ENCODE measurements at places on chromosomes 1 and 21.

DNA sequence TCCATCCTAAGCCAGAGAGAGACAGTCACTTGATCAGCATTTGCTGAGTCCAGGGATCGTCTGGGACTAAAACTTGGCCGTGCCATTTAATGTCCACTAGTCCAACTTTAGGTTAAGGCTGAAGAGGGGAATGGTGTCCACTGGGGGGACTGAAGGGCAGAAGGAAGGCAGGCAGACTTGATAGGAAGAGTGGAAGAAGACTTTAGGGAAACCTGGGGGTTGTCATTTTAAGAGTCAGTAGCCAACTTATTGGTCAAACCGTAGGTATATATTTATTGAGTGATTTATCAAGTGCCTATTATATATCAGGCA is 1.3 kb upstream of the LMOD1 start:
- no peak for DNase-seq

- DNase-seq = no peak
Observed at GRCh38 chr1:93680420-93681100, 1.1 kb downstream of the BCAR3 start.

DNA sequence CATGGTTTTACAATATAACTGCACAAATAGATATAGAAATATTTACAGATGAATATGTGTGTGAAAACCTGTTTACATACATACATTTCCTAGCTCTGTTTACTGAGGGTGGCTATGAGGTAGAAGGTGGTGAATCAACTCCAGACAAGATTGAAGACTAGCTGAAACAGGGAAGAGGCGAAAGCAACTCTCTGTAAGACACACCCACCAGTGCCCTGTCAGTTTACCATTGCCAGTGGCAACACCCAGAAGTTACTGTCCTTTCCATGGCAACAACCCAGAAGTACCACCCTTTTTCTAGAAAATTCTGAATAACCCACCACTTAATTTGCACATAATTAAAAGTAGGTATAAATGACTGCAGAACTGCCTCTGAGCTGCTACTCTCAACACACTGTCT is 16.7 kb downstream of the TMEM69 start:
- DNase-seq = no peak

- DNase-seq = no peak
Observed at GRCh38 chr1:201268604-201269151, 14.6 kb upstream of the PKP1 start.

DNA sequence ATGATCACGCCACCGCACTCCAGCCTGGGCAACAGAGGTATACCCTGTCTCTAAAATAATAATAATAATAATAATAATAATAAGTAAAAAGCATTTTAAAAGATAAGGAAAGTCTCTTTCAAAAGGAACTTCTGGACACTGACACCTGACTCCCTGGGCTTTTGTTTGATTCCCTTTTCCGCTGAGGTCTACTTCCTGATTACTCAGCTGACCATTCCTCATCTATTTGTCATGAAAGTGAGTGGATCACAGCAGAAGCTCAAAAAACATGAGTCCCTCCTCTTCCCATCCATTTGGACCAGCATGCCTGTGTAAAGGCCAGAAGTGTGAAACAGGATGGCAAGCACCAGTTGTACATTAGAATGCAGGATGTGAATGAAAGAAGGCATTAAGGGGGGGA is 61.1 kb upstream of the FBXO28 start:
- no peak for DNase-seq

DNA sequence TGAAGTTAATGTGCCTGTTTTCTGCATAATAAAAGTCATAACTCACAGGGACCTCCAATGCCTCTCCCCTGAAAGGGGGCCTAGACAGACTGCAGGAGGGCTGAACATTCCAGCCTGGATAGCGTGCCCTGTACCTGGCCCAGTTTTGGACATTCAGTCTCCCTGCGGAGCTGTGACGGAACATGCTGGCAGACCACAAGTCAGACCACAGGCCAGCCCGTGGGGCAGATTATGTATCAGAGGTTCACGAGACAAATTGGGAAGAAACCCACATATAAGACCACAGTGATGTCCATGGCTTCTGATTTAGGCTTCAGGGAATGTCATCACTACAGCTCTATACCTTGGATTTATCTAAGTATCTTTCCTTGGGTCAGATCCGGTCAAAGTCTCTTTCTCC is 151.5 kb upstream of the POU3F1 start:
- DNase-seq = no peak

- peak; percentile 53 for DNase-seq
Observed at GRCh38 chr1:51569284-51570062, 47.4 kb upstream of the OSBPL9 start.

GRCh38 chr1:215888159-215888558 is 321.1 kb downstream of the KCTD3 start:
- DNase-seq = no peak

GRCh38 chr1:170145770-170146676 is at the start of gene NTMT2:
NTMT2 (plus strand) TSS chr1:170145959; CDS start chr1:170146108, 149 bp downstream.
- no peak for DNase-seq

- no peak for DNase-seq
Observed at GRCh38 chr1:27652111-27652864, 17.3 kb upstream of the FGR start.

DNA sequence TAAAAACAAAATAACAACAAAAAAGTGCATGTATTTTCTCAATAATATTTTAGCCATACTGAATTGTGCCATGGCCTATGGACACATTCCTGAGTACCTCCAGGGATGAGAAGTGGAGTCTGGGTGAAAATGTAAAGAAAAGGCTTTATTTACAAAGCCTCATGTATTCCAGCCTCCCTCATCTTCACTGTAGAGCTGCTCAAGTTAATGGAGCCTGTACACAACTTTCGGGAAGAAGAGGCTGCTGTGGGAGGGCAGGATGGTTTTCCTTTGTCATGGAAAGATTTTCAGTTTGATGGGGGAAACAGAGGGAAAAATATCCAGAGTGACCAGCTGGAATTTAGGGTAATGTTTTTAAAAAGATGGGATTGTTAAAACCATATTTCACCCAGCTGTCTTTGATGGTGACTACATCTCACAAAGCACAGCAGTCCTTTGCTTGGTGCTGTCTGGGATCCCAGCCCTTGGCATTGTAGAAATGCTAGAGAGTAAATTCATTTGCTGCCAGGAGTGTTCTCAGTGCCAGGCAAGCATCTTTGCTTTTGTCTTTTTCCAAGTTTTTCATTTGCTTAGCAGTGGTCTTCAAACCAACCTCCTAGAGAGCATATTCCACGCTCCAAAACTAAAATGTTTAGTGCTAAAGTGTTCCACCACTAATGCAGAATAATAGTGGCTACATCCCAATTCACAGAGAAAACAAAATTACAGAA is 54.9 kb downstream of the DPT start:
- DNase-seq = no peak

DNA sequence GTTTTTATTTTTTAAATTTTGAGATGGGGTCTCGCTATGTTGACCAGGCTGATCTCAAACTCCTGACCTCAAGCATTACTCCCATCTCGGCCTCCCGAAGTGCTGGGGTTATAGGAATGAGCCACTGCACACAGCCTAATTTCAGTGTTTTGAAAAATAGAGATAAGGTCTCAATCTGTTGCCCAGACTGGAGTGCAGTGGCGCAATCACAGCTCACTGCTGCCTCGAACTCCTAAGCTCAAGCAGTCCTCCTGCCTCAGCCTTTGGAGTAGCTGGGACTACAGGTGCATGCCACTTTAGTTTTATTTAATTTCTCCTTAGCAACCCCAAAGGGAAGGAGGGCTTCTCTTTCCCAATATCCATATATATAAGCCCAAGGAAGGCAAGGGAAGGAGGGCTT is 63.7 kb upstream of the LPGAT1 start:
- no peak for DNase-seq

DNA sequence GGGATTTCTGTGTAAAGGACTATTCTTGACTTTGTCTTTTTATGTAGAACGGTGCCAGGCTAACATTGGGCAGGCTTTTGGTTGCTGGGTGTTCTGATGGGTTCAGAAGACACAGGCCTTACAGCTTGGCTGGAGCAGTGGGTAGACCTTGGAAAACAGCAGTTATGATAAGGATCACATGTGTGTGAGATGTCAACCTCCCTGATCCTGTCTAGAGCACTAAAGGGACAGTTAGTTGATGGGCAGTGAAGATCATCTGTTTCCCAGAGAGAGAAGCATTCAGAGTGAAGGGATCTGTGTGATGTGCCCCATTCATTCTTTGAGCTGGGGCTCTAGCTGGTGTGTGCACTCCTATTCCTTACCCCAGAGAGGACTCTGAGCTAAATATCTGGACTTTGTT is 88.0 kb downstream of the NOS1AP start:
- DNase-seq = no peak

GRCh38 chr1:158003406-158003800 is 10.0 kb downstream of the KIRREL1 start:
- no peak for DNase-seq

- DNase-seq = no peak
Observed at GRCh38 chr1:74406759-74407158, 105.7 kb downstream of the LRRC53 start.

- DNase-seq = no peak
Observed at GRCh38 chr1:44220001-44220751, 6.9 kb downstream of the DMAP1 start.

GRCh38 chr1:165827268-165828102 is at the start of gene UCK2:
UCK2 (plus strand) TSS chr1:165827614; CDS start chr1:165827834, 220 bp downstream.
- DNase-seq = peak; percentile 46

- DNase-seq = no peak
Observed at GRCh38 chr1:52502789-52503188, 50.1 kb downstream of the TUT4 start.

DNA sequence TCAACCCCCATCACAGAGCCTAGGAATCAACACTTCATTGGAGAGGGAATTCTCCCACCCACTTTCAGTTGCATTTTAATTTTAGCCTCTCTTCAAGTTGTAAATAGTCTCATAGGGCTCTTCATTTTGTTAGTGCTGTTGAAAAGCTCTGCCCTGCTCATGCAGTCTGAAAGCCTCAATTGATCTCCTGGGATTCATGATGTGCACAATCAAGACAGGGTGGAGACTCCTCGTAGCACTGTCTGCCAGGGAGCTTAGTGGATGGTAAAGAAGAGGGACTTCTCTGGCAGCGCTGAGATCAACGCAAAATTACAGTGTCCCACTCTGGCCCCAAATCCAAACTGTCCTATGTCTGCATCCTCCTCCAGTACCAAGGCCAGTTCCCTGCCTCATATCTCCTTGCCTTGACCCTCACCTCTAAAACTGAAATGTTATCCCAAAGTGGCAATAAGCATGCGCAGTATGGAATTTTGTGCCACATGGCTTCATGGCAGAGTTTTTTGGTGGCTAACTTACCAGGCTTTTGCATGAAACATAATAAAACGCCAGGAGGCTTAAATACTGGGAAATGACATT is 282.2 kb downstream of the CACNA1E start:
- DNase-seq = no peak

- DNase-seq = no peak
Observed at GRCh38 chr1:207857447-207857846, 53.5 kb downstream of the CD34 start.

- DNase-seq = no peak
Observed at GRCh38 chr21:25913479-25913878, 178.7 kb downstream of the GABPA start.

DNA sequence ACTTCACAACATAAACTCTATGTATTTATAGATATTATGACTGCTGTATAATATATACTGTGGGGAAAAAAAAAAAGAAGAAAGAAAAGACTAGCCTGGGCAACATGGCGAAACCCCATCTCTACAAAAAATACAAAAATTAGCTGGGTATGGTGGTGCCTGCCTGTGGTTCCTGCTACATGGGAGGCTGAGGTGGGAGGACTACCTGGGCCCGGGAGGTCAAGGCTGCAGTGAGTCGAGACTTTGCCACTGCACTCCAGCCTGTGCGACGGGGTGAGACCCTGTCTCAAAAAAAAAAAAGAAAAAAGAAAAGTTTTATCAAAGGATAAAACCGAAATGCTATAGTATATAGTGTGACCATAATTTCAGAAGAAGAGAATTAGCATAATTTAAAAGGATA is 2.7 kb downstream of the EXOC8 start:
- no peak for DNase-seq

GRCh38 chr1:17834561-17835100 is 79.5 kb downstream of the ACTL8 start:
- no peak for DNase-seq

DNA sequence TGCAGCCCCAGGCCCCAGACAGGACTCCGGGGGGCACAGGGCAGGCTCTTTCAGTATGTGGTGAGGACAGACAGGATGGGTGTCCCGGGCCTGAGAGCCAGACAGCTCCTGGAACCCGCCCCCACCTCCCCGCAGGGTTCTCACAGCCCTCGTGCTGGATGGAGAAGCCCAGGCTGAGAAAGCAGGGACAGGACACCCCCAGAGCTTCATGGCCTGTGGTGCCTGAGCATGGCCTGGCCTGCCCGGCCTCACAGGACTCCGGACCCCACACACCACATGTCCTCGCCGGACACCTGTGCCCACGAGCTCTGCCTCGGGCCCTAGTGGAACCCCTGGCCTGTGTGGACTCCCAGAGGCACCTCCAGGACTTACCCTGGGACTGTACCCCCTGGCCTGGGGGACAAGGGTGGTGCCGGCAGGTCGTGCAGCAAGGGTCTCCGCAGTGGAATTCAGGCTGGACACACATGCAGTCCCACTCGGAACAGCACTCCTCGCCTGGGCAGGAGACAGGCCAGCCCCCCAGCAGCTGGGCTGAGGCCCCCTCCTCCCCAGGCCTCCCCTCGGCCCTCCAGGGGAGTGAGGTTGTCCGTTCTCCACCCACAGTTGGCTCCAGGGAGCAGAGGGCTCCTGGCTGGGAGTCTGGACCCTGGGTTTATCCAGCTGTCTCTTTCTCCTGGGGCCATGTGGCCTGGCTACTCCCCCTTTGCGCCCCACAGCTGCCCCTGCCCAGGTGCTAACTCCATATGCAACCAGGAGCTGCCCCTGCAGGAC is 1.2 kb downstream of the TNFRSF18 start:
- no peak for DNase-seq

- DNase-seq = no peak
Observed at GRCh38 chr1:164562061-164562460, 3.1 kb downstream of the PBX1 start.

GRCh38 chr1:156347331-156347730 is 9.0 kb downstream of the TSACC start:
- no peak for DNase-seq

DNA sequence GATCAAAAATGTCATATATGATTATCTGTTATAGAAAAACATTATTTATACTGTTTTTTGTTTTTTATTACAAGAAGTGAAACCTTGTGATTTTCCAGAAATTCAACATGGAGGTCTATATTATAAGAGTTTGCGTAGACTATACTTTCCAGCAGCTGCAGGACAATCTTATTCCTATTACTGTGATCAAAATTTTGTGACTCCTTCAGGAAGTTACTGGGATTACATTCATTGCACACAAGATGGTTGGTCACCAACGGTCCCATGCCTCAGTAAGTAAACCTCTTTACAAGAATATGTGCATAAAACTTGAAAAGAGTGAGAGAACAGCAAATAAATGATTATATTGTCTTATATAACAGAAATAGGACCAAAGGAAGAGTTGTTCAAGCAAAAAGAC is 14.5 kb downstream of the CFHR4 start:
- DNase-seq = no peak

DNA sequence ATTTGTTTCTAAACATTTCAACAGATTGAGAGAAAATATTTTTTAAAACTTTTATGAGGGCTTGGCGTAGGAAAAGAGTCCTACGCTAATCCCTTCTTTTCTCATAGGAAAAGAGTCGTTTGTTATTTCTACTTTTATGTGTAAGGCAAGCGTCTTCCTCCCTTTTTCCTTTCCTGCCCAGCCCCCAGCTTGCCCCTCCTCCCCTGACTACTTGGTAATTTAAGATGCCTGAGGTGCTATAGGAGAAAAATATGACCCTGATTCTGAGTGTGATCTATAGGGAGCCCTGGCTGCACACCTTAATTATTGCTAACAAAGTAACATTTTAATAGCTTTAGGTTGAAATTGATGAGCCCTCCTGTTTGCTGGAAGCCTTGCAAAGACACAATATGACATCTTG is 373.6 kb downstream of the PBX1 start:
- DNase-seq = no peak

- no peak for DNase-seq
Observed at GRCh38 chr1:228445843-228446650, 29.4 kb upstream of the TRIM17 start.
